B cell (primary cell): ENCODE measurements at places on chromosomes 3 and 15. TPM values are rescaled to one million over a fixed set of nuclear protein-coding genes. Genes with fewer than 3 reads are reported as not detected.

DNA sequence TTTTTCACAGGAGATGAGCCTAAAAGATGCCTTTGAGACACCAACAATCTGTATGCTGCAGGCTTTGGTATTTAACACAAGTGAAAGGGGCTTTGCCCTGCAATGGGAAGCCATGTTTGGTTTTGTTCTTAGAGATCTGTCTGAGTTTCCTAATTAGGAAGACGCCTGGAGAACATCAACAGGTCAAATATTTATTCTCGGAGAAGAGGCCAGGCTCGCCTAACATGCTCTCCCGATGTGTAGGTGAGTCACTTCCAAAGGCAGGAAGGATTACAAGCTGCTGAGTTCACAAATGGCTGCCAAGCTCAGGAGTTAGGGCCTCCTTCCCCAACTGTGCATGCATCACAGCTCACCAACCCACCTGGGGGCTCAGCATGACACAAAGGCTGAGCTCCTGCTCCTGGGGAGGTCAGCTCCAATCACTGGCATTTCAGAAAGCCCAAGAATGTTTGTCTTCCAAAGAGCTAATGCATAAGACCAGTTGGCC is 119.5 kb upstream of the PRICKLE2 start:
- DNase-seq, result no peak

Gene TNFSF10
- total RNA-seq, result 16.4 and 17.8 TPM in 2 replicates

DNA sequence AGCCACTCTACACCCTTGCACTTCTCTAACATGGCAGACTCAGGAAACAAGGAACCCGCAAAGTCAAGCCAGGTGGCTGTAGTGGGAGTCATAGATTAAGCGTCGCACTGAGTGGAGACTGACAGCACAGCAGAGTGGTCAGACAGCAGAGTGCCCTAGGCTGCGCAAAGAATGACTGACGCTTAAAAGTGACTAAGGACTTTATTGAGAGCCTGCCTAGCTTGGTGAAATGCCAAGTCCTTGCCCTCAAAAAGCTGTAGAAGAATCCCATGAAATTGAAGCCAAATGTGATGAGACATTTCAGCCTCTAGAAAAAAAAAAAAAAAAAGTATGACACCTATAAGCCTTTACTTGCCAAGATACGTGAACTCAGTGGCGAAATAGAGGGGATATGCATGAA is 30.2 kb downstream of the NCEH1 start:
- DNase-seq, result no peak

Gene UPK1B
- total RNA-seq, result not detected in 2 replicates

GRCh38 chr3:2945121-2945520 is 165.1 kb downstream of the IL5RA start:
- no peak for DNase-seq

GRCh38 chr3:136858381-136858780 is 3.6 kb upstream of the NCK1 start:
- no peak for DNase-seq

DNA sequence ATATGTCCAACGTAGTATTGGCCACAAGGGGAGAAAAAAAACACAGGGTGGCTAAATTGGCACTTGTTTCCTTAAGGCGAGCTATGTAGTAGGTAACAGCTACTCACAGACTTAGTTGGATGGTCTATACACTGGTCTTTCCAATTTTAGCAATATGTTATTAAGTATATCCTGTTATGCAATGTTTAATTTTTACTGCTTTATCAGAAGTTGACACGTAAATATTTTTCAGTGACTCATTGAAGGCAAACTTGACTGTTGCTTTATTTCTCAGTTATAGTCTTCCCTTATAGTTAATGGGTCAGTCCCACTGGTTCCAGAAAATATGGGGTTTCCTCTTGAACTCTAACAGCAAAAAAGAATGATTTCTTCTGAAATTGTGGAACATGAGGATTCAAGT is 46.5 kb downstream of the ADPGK start:
- no peak for DNase-seq

Gene XCR1
- total RNA-seq, result not detected in 2 replicates
